ENCODE measurements at places on chromosomes 4 and X.

- DNase-seq: no peak
Observed at GRCh38 chr4:99209671-99210070, 9.4 kb downstream of the ADH6 start.

- DNase-seq: no peak
Observed at GRCh38 chrX:149493567-149494562, 11.2 kb downstream of the IDS start.

- no peak for DNase-seq
Observed at GRCh38 chr4:114562176-114562904, 36.3 kb upstream of the UGT8 start.

DNA sequence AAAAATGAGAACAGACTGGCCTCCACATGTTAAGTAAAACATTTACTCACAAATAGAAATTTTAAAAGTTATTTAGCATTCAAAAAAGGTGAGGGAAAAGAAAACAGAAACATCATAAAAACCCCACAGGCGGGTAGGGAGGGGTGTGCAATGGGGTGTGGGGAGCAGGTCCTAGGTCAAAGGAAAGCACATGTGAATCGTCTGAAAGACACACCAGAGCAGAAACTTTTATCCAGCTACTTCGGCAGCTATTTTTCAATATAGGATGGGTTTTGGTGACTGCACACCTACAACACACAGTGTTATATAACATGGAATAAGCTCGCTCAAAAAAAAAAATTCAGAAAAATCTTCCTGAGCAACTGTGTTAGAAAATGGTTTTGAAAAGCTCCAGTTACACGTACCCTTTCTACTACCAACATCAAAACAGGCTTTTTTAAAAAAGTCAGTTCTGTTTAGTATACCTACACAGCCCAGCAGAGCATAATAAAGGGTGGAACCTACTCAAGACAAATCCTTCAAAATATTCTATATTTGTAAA is 1.6 kb downstream of the OTUD4 start:
- no peak for DNase-seq

DNA sequence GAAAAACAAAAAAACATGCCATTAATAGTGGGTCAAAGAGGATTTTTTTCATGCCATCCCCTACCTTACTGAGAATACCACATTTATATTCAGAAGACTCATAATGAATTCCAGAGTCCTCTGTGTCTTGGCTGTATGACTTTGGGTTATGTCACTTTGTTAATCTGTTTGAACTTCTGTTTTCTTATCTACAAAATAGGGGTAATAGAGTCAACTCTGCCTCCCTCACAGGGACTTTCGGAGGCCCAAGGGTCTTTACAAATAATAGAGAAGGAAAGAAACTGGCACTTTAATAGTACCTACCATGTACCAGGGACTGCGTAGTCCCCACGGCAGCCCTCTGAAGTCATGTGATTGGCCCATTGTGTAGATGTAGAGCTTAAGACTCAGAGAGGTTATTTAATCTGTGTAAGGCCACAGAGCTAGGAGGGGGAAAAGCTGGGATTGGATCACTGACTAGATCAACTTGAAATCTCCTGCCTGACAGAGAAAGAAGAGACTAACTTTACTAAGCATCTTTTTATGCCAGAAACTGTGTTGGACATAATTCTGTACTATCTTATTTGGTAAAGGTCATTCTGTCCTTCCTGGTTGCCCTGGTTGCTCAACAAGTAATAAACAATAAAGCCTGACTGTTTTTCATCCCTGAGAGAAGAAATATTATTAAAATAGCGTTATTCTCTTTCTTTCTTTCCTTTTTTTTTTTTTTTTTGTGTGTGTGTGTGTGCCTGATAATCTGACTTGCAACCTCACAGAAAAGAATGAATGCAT is 59.6 kb downstream of the NFKB1 start:
- DNase-seq: no peak

DNA sequence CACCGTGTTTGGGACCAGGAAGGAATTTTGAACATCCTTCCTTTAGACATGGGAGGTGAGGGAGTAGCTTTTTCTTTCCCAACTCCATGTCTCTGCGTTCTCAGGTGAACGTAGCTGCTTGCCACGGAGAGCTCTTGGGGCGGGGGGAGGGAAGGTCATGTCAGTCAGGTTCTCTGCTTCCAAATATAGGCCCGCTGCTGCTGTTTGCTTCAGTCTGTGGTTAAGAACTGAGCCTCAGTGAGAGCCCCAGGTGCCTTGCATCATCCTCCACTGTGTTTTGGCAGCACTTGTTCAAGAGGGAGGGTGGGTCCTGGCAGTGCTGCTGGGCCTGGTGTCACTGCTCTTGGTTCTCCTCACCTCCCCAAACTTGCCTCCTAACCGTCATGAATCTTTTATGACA is 46.5 kb downstream of the HADH start:
- peak; percentile 90 for DNase-seq

All from naive thymus-derived CD4-positive, alpha-beta T cell (primary cell).